ENCODE measurements at places on chromosomes 3 and 15.

DNA sequence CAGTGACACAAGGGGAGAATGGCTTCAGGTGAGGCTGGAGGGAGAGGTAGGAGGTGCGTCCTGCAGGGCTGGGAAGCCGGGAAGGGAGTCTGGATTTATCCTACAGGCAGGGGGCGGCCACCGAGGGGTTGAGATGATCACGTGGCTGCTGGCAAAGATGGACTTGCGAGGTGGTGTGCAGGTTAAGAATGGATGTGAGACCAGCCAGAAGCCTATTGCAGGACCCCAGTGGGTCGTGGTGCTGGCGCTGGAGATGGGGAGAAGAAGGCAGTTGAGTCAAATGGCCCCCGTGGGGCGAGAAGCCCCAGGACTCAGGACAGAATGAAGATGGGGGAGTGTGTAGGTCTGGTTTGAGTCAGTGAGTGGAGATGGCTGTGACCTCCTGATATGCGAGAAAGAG, 183.1 kb downstream of the FAM43A start:
- DNase-seq, result no peak

DNA sequence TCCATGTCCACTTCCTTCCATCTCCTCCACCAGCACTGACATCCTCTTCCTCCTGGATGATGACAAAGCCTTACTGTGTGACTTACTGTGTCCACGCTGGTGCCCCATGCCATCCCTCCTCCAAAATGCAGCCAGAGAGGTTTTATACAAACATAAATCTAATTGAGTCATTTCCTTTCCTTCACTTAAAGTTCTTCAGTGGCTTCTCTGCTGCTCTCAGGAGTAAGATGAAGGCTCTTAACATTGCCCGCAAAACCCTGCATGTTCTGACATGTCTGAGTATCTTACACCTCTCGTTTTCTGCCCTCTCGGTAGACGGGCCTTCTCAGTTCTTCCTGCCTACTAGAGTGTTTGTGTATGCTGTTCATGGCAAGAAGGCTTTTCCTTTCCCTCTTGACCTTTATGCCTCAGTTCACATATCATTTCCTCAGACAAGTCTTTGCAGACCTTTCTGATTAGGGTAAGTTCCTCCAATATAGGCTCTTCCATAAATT, 175.5 kb downstream of the CFAP20DC start:
- no peak for DNase-seq

DNA sequence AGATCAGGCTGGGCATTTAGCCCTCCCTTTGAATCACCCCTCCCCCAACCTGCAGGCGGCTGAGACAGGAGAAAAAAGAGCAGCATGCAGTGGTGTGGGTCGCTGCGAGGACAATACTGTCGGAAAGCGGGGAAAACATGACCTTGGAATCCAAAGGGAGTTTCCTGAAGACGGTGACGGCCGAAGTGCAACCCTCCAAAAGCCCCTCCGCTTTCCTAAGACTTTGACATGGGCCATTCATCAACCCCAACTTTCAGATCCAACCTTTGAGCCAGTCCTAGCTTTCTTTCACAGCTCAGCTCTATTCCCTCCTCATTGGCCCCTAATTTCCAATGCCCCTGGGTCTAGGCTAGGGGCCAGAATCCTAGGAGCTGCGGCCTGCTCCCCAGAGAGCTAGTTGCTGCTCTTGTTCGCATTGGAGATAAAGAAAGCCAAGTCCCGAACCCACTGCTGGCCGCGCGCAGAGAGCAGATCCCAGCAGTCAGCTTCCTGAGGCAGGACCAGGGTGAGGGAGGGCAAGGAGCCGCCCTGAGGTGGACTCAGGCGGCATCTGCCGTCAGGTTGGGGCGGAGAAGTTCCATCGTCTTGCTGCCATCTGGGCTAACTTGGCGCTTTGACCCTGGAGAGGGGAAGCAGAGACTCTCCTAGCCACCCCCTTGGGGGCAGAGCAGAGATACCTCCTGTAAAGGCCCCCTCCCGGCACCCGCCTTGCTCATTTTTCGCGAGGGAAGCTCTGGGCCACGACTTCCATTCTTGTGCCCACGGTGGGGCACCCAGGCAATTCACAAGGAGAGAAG, 914 bp downstream of the ZIC4 start:
- DNase-seq, result no peak

GRCh38 chr3:144185276-144185675, 213.7 kb downstream of the DIPK2A start:
- DNase-seq, result no peak

DNA sequence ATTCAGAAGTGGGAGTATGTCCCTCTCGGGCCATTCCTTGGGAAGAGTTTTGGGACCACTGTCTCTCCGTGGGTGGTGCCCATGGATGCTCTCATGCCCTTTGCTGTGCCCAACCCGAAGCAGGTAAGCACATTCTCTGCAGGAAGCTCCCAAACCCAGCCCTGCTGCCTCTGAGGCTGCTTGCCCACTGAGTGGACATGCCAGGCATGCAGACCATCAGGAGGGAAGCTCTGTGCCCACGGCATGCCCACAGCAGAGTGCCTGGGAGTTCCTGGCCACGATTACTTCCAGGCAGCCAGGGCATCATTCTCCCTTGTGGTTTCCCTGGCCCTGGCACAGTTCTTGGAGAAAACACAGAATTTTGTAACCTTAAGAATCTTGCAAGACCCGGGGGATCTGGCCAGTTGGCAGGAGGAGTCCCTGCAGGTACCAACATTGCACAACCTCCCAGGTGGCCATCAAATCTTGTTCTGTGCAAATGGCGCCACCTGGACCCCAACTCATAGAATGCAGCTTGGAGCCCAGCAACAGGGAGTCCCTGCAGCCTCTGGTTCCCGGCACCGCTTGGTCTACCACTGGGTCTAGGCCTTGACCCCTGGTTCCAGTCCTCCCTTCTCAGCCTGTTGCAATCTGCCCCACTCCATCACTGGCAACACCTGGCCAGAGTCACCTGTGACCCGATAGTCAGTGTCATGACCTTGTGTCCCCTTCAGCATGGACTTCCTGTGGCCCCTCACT, 20.4 kb downstream of the FAH start:
- DNase-seq, result peak; percentile 28

DNA sequence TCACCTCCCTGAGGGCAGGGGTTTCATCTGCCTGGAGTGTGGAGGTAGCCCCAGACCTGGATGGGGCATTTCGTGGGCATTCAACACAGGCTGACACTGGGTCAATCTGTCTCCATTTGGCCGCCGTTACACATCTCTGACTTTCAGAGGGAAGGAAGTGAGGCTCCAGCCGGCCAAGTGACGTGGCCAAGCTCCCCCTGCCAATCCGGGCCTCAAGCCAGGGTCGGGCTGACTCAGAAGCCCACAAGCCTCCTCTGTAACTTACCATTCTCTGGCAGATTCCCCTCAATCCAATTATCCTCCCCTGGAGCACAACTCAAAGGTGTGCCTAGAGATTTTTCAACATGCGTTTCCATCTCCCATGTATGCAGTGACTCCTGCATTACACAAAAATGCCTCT, 227.6 kb downstream of the KLF13 start:
- no peak for DNase-seq

DNA sequence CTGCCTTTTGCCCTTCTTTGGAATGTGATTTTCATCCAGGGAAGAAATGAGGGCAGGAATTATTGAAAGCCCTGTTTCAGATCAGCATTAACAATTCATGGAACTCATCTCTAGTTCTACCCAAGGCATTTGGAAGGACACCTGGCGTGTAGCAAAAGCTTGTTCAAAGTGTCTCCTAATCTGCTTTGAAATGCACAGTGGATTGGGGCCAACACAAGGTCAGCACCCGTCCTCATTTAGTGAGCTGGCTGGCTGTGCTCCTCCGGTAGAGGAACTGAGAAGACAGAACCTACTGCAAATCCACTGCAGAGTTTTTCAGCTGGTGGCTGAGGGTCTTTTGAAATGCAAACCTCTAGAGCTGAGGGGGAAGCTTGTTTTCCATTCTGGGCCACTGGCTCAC, 141.6 kb upstream of the STT3B start:
- no peak for DNase-seq

DNA sequence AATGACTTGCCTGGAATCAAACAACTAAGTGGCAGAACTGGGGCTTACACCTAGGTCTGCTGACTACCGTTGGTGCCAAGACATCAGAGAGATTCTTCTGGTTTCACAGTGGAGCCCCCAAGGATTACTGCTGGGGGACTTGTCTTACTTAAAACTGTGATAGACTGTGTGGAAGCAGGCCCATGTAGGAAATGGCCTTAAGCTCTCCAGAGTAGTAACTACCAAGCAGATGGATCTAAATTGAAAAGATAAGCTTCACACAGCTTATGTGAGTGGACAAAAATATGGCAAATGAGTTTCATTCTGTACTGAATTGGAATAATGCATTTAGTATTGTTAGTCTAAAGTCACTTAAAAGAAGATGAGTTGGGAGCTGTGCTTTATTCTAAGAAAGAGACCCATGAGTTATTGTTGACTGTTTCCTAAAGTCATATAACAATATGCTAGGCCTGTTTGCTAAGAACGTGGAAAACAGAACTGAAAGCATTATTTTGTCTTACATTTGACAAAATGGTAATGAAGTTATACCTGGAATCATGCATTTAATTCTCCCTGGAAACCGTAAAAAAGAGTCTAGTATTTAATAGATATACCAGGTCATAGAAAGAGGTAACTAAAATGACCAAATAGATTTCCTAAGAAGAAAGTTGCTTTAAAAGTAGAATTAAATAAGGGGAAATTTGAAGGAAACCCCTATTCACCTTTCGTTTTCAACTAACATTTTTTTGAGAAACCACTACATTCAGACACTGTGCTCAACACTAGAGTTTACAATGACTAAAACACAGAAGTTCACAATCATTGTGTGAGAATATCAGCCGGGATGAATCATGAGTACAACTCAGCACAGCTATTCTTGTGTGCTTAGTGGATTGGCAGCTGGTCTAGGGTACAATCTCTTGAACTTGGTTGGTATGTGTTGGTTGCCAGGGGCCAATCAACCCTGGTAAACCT, 13.0 kb upstream of the MAPK6 start:
- no peak for DNase-seq

DNA sequence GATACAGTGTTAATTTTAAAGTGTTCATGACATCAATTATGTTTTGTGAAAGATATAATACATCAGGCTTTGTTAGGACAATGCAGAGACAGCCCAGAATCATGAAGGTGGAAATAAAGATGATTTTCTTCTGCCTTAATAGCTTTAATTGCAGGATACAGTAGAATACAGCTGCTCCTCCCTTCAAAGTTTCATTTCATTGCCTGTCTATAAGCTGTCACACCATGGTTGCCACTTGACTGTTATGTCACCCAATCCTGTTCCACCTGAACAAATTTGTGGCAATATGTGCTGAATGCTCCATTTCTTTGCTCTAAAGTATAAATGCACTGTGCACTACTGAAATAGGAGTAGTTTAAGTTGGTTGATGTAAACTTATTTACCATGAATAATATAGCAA, 537.8 kb upstream of the ROBO2 start:
- DNase-seq, result no peak

DNA sequence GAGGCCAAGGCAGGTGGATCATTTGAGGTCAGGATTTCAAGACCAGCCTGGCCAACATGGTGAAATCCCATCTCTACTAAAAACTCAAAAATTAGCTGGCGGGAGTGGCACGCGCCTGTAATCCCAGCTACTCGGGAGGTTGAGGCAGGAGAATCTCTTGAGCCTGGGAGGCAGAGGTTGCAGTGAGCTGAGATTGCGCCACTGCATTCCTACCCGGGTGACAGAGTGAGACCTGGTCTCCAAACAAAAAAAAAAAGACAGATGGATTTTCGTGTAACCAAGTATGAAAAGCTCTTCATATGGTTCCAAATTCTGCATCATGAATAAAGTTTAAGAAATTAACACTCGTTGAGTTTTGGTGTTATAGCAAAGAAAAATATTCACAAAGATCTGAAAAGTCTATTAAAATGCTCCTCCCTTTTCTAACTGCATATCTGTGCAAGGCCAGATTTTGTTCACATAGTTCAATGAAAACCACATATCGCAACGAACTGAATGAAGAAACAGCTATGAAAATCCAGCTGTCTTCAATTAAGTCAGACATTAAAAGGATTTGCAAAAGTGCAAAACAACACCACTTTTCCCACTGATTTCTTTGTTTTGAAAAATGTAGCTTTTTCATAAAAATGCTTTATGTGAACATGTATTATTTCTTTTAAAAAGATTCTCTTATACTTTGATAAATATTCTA, 23.8 kb upstream of the FBLN2 start:
- no peak for DNase-seq

- no peak for DNase-seq
These were observed 88.2 kb upstream of the ZNF385D start for GRCh38 chr3:21839176-21839575.

DNA sequence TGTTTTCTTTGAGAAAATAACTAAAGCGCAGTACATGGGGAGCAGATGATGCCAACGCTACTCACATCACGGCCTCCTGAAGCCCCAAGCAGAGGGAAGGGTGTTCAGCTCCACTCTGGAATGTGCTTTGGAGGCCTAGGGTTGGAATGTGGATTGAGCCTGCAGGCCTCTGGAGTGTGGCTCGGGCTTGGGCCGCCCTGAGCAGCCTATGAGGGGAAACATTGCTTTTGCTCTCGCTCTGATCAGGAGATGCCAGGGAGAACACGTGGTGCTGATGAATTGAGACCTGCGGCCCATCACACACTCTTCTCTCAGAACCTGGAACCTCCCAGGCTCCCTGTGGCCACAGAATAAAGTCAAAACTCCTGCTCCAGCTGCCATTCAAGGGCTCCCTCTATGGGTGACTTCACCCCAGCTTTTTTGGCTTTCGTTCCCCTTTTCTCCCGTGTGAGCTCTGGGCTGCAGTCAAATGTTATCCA, 23.3 kb downstream of the CCDC13 start:
- DNase-seq, result no peak

DNA sequence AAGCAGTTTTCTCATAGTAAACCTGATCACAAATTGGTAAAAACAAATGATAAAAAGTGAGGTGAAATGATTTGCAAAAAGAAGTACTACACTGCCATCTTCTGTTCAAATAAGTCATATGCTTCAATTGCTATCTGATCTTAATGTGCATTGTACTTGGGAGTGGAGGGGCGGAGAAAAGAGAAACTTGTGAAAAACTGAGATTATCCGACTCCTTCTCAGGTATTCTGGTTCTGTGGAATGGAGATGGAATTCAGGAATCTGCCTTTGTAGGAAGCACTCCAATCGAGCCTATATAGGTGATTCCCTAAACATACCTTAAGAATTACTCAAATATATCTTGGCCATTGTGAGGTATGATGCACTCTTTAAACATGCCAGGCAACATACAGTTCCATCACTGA, 180.6 kb downstream of the CHL1 start:
- no peak for DNase-seq

DNA sequence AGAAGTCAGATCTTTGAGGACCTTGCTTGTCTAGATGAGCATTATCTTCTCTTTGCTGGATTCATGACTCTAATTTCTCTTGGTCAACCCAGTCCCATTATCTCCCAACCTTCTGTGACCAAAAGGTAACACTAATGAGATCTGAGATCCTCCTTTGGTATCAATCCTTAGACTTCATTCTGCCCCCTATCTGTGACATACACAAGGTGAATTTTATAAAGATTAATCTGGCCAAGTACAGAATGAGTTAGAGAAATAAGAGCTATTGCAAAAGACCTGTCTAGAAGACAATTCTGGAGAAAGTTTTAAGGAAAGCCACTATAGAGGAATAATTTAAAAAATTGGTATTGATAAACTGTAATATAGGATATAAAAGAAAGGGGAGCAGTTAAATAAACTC, 113.8 kb upstream of the KCNMB2 start:
- no peak for DNase-seq

GRCh38 chr3:127761441-127761801, 60.9 kb downstream of the MGLL start:
- DNase-seq, result no peak

- DNase-seq, result no peak
These were observed 61.3 kb downstream of the CGNL1 start for GRCh38 chr15:57437564-57437963.

- no peak for DNase-seq
These were observed 43.1 kb upstream of the PFN2 start for GRCh38 chr3:150013801-150014200.
